ENCODE measurements at places on chromosomes 7 and 10.

DNA sequence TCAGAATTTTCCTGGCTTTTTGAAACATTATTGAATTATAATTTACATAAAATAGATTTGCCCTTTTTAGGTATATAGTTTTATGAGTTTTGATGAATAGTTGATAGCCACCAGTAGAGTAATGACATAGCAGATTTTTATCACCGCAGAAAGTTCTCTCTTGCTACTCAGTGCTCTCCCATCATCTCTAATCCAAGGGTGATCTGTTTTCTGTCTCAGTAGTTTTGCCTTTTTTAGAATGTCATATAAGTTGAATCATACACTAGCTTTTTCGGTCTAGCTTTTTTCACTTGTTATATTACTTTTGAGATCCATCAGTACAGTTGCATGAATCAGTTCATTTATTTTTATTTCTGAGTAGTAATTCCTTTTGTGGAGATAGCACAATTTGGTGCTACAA, 17.9 kb downstream of the RSBN1L start:
- DNase-seq, result no peak

DNA sequence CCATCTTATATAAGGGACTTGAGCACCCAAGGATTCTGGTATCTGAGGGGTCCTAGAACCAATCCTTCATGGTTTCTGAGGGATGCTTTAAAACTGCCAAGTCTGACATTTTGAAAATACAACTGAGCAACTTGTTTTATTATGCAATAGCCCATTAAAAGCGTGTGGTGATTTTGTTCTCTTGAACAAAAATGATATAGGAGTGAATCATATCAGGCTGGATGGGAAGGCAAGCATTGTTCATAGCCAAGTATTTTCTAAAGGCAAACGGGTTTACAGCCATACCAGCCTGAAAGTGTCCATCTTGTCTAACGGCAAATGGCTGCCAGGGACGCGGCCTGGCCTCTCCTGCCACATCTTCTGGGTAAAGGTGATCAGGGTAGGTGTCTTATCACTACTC, 23.4 kb downstream of the RPP38 start:
- DNase-seq, result no peak

DNA sequence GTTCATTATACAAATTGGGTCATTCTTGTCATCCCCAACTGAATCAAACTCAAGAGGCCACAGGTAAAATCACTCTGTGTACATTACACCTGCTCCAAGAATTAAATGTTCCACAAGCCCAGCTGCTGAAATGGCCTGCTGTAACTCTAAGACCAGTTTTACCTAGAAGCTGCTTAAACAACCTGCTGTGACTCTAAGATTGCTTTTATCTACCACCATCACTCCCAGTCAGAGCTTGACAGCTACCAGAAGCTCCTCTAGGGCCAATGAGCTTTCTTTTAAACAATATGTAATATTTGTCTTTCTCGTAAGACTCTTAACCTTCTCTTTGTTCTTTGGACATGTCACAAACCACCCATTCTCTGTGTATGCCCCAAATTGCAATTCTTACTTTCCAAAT, 141.8 kb upstream of the LRGUK start:
- no peak for DNase-seq

DNA sequence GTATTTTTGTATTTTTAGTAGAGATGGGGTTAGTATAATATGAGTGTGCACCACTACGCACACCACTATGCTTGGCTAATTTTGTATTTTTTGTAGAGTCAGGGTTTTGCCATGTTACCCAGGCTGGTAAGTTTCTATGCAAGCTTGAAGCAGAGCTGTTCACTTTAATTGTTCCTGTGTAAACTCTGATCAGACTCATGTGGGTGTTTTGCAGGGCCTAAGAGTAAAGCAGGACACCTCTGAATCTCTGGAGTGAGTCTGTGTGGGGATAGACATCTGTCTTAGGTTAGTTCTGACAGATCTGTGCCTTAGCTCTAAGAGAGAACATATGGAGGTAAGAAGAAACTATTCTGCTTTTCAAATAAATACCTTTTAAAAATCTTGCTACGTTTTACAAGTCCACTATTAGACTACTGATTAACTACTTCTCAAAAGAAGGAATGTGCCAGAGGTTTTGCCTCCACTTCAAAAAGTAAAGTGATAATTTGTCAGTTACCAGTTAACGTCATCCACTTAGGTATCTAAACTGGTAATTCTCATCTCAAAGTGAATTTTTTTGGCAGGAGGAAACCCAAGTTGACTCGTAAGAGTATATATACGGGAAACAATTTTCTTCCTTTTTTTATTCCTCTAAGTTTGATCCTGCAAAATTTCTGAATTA, 1.1 kb downstream of the COL17A1 start:
- no peak for DNase-seq

DNA sequence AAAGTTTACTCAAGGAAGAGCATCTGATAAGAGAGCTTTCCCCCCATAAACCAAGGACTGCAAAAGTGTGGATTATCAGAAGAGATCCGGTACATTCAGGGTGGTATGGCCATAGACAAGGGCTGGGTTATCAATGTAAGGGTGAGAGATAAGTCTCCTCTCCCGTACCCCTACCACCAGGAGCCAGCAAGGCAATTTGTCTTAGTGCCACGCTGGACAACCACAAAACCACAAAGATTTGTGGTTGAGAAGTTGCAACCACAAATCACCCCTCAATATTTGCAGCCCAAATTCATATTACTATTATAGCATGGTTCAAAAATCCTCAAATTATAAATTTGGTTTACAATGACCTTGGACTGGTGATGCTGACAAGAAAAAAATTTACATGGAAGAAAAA, 2.3 kb upstream of the ZSCAN25 start:
- DNase-seq, result no peak

DNA sequence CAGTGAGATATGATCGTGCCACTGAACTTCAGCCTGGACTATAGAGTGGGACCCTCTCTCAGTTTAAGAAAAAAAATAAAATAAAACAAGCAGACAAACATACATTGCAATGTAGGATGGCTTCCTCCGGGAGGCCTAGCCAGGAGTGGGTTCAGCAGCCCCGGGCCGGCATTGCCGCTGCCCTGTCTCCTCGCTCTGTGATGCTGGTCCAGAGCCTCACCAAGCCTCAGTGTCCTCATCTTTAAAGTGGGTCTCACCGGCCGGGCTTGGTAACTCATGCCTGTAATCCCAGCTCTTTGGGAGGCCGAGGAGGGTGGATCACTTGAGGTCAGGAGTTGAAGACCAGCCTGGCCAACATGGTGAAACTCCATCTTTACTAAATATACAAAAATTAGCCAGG, 71.6 kb downstream of the PTPRE start:
- no peak for DNase-seq

- DNase-seq, result no peak
Measured at GRCh38 chr7:94654783-94655125, 1.2 kb downstream of the SGCE start.

DNA sequence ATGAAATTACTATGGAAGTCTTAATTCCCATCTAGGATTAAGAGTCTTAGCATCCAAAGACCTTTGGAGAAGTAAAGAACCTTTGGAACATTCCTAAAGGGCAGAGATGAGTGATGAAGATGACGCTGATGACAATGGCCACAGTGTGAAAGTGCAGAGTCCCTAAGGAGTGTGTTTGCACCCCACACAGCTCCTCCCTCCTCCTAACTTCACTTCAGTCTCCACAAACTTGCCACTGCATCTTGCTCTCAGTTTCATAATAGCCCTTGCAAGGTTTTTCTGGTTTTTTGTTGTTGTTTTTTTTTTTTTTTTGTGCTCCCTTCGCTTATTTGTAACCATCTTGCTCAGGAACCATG, 117.5 kb upstream of the ANLN start:
- DNase-seq, result no peak

DNA sequence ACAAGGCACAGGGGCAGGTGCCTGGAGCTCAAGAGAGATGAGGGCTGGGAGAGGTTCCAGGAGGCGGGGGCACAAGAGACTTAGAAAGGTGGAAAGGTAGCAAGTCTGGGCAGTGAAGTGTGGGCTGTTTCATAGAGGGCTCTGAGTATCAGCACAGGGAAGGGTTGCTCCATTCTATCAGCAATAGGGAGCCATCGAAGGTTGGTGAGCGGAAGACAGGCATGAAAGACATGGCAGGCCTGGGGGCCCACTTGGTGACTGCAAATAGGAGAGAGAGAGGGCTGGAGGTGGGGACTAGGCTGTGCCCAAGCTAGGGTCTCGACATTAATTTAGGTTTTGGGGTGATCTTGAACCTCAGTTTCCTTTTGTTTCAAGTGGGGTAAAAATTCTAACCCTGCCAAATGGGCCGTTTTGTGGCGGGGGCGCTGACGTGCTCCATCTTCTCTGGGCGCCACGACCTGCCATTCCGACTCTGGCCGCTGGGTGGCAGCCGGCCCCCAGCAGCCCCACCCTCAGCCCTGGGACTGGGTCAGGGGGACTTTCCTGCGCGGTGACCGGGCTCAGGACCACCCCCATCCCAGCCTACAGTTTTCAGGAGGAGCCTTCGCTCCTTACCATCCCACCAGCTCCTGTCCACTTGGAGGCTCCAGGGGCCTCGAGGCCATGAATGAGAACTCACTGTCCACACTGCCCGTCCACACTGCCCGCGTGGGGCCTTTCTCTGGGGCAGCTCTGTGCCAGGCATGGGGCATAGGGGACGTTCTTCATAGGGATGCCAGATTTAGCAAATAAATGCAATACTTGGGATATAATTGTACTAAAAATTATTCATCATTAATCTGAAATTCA, 37.2 kb upstream of the PCBD1 start:
- peak; percentile 46 for DNase-seq
